ENCODE measurements at places on chromosomes 1 and 21.

GRCh38 chr1:145711213-145711651 lies 4.1 kb upstream of the PDZK1 start:
- peak; percentile 7 for DNase-seq

DNA sequence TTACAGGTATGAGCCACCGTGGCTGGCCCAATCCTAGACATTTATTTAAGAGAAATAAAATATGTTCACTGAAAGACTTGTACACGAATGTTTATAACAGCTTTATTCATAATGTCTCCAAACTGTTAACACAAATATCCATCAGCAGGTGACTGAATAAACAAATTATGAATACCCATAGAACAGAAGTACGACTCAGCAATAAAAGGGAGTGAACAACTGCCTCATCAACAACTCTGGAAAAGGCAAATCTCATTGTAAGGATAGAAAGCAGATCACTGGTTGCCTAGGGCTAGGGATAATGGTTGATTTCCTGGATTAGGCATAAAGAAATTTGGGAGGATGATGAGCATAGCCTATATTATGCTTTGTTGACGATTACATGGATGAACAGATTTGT lies 41.7 kb downstream of the GABPA start:
- no peak for DNase-seq

- DNase-seq = no peak
Measured at GRCh38 chr1:143653429-143653802, 318.4 kb downstream of the FAM72C start.

- no peak for DNase-seq
Measured at GRCh38 chr1:113027449-113027848, 45.5 kb upstream of the LRIG2 start.

DNA sequence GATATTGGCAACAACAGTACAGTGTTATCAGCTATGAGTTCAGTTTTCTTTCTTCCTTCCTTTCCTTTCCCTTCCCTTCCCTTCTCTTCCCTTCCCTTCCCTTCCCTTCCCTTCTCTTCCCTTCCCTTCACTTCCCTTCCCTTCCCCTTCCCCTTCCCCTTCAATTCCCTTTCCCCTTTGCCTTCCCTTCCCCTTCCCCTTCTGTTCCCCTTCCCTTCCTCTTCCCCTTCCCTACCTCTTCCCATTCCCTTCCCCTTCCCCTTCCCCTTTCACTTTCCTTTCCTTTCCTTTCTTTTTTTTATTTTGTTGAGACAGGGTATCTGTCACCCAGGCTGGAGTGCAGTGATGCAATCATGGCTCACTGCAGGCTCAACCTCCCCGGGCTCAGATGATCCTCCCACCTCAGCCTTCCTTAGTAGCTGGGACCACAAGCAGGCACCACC lies 72.3 kb upstream of the CAPZB start:
- DNase-seq = no peak

DNA sequence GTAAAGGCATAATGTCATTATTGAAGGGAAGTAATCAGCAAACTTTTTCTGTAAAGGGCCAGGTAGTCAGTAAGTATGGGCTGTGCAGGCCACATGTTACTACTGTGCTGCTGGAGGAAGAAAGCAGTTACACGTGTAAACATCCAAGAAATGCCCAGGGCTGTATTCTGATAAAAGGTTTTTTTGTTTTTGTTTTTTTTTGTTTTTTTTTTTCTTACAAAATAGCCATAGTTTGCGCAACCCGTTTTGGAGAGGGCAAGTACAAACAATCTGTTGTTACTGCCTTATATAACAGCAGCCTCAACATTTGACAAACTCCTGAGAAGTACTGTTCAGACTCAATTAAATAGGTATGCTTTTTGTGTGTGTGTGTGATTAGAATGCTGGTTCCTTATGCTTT lies 26.7 kb upstream of the MTMR11 start:
- no peak for DNase-seq

GRCh38 chr1:6267686-6268322 lies 6.9 kb upstream of the GPR153 start:
- DNase-seq = no peak

- DNase-seq = no peak
Measured at GRCh38 chr1:201902198-201902597, 13.5 kb downstream of the SHISA4 start.

DNA sequence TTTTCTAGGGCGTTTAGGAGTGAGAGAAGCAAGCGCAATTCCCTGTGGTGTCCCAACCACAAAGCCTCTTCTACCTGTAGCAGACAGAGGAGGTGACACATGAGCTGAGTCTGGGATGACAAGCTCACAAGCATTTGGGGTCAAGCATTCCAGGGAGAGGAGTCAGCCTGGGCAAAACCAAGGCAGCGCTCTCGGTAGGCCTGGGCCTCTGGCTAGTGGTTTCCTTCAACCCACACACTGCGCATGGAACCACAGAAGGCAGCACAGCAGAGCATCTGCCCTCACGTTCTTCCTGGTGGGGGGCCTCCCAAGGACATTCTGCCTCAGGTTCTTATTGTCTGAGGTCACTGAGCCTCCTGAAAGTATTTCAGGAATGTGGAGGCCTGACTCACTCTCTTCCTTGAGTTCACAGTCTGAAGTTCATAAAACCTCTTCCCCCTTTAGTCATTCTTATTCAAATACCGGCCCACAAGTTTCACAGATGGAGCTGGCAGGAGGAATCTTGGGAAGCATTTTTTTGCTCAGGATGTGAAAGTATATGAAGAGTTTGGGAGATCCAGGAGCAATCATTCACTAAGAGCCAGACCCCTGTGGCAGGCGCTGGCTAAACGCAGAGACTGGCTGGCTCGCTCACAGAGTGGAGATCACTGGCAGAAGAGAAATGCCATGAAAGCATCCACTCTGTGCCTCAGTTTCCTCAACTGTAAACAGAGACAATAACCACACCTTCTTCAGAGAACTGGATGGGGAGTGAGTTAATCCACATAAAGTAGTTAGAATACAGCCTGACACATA lies 26.8 kb downstream of the CCN1 start:
- DNase-seq = peak; percentile 25

DNA sequence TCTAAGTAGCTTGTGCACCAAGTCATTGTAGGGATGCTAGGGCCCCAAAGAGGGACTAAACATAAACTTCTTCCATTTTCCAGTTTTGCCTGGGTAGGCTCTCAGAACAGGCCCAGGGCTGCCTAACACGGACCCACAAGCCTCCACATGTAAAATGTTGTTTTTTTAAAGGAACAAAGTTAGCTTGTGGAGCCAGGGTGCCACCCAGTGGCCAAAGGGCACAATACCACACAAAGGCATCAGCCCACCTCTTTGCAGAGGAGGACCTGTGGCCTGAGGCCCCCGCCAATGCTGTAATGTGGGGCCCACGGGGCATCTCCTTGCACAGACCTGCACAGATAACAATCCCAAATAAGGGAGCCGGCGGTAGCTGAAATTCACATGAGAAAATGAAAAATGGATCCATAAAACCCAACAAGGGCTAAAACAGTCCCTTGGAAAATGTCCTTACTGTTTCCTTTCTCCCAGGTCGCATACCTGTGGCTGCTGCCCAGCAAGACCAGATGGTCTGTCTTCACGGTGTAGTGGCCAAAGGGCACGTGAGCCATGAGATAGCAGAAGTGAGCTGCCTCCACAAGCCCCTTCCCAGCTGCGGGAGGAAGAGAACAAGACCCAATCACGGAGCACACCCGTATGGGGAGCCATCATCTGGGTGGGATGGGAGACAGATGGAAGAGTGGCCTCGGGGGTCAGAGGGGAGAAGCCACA lies 23.8 kb downstream of the SEC16B start:
- DNase-seq = peak; percentile 78

GRCh38 chr1:15808955-15809354 lies 1.5 kb upstream of the UQCRHL start:
- no peak for DNase-seq

DNA sequence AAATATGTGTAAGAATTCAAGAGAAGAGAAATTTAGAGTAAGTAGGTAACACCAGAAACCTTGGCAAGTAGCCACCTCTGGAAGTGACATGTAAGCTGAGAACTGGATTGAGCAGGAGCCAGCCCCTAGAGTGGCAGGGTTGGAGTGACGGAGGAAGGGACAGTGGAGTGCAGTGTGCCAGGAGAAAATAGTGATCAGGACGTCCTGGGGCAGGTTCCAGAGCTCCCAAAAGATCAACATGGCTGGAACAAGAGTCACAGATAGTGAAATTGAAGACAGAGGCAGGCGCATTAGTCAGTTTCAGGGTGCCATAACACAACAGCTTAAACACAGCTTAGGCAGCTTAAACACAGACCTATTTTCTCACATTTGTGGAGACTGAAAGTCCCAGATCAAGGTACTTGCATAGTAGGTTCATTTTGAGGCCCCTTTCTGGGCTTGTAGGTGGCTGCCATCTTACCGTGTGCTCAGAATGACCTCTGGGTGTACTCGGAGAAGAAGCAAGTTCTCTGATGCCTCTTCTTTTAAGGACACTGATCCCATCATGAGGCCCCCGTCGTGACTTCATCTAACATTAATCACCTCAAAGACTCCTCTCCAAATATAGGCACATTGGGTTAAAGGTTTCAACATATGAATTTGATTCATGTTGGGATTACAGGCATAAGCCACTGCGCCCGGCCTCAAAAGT lies 37.2 kb downstream of the GNPAT start:
- peak; percentile 67 for DNase-seq

- DNase-seq = peak; percentile 94
Measured at GRCh38 chr1:179021873-179022272, 3.8 kb upstream of the FAM20B start.

DNA sequence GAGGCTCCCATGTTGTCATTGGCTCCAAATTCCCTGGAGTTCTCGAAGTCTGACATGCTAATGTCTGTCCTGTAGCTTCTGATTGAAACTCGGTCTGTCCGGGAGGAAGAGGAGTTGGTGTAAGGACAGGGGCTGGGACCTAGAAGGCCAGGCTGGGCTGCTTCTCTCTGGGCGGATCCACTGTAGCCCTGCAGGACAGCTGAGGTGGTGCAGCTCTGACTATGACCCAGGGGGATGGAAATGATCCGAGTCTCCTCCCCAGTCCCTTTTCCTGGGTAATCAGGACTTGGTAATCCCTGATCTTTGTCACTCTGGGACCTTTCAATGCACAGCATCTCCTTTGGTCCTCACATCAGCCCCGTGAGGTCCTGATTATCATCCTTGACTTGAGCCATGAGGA lies 10.0 kb upstream of the FCMR start:
- peak; percentile 14 for DNase-seq

GRCh38 chr1:225863167-225863566 lies 19.0 kb downstream of the TMEM63A start:
- DNase-seq = no peak

DNA sequence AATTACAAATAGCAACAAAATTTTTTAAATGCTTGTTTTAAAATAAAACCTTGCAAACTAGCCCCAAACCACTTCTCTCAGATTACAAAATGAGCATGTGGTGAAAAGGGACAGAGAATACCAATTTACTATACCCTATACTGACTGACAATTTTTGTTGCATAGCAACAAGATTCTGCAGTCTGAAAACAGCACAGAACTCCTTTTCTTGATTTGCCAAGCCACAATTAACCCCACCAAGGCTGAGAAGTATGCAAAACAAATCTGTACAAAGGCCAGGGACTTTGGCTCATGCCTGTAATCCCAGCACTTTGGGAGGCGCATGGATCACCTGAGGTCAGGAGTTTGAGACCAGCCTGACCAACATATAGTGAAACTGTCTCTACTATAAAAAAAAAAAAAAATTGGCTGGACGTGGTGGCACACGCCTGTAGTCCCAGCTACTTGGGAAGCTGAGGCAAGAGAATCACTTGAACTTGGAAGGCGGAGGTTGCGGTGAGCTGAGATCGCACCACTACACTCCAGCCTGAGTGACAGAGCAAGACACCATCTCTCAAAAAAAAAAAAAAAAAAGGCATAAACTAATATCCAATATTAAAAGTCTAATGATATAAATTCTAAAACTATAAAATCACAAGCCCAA lies 21.8 kb downstream of the ENAH start:
- DNase-seq = no peak

DNA sequence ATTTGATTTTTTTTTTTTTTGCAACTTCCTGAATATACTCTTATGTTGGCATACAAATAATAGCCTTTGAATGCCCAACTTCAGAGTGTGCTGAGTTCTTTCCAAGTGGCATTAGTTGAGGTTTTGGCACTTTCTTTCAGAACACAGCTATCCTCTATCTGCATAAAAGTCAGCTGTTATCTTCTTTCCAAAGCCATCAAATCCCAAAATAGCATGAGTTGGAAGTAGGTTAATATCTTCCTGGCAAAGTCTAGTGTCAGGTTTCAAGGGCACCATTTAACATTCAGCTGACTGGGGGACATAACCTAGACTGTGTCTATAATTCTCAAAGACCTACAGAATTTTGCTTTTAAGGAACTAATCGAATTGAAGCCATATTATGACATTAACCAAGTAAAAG lies 223.9 kb downstream of the PLPP3 start:
- DNase-seq = no peak

DNA sequence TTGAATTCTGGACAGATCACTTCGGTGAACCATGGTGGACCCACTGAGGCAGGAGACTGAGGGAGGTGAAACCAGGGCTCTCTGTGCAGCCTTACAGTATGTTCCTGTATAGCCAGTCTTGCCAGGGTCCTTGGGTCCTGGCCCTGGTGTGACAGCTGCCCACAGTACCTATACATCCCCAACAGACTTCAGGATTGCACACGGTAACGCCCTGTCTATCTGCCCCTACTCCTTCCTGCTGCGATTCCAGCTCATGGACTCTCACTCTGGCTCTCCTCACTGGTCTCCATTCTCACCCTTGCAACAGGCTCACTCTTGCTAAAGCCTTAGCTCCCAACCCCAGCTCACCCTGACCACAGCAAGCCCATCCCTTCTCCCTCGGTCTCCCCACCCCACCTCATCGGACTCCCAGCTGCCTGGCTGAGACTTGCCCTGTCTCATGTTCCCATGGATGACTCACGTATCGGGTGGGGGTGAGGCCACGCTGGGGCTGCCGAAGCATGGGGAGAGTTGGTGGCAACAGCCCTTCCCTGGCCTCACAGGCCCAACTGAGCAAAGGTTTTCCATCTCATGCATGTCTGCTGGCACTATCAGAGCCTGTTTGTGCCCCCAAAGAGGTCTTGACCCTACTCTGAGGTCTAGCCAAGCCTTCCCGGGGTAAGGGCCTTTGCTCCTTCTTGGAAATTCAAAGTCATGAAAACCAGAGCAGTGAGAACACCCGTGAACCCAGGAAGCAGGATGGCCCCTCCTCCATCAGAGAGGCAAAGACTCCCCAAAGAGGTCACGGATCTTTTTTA lies 7.1 kb downstream of the PHLDA3 start:
- DNase-seq = peak; percentile 52

GRCh38 chr1:205668951-205669340 lies 11.4 kb downstream of the SLC45A3 start:
- no peak for DNase-seq
